ENCODE measurements at places on chromosomes 4 and X.
A peak's percentile ranks its signal among the peaks of the same experiment; 100 is the strongest.

DNA sequence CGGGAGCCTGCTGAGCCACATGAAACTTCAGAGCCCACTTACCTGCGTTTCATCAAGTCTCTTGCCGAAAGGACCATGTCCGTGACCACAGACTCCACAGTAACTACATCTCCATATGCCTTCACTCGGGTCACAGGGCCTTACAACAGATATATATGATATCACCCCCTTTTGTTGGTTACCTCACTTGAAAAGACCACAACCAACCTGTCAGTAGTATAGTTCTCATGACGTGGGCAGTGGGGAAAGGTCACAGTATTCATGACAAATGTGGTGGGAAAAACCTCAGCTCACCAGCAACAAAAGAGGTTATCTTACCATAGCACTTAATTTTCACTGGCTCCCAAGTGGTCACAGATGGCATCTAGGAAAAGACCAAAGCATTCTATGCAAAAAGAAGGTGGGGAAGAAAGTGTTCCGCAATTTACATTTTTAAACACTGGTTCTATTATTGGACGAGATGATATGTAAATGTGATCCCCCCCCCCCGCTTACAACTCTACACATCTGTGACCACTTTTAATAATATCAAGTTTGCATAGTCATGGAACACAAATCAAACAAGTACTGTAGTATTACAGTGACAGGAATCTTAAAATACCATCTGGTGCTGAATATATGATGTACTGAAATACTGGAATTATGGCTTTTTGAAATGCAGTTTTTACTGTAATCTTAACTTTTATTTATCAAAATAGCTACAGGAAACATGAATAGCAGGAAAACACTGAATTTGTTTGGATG lies 129.9 kb downstream of the TET2 start:
- DNase-seq: peak; percentile 7

DNA sequence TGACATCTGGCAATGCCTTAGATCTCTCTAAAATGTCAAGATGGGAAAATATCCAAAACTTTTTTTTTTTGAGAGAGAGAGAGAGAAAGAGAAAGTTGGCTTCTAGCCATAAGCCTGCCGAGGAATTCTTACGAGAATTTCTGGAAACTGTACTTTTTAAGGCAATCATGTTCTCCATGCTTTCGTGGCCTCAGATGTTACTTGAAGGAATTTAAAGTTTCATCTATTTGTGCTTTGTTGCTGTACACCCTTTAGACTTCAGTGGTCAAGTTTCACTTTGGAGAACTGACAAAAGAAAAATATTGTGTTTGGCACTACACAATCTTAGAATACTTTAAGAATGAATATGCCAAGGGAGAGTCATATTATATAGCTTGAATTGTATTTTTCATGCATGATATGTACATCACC lies 53.9 kb downstream of the FAT4 start:
- no peak for DNase-seq

DNA sequence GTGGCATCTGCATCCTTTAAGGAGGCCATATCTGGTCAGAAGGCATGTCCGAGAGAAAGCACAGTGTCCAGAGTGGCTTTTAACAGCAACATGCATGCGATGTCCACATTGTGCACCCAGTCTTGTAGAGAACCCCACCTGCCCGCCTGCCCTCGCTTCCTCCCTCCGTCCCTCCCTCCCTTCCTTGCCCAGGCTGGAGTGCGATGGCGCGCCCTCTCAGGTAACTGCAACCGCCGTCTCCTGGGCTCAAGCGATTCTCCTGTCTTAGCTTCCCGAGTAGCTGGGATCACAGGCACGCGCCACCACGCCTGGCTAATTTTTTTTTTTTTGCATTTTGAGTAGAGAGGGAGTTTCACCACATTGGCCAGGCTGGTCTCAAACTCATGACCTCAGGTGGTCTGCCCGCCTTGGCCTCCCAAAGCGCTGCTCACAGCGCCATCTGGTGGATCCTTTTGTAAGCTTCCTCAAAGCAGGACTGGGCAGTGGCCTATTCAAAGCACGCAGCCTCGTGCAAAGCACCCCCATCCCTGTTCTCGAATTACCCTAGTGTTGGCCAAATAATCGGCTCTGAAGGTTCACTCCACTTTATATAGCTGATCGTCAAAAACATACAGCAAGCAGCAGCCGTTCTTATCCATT lies 15.0 kb downstream of the BRCC3 start:
- no peak for DNase-seq

DNA sequence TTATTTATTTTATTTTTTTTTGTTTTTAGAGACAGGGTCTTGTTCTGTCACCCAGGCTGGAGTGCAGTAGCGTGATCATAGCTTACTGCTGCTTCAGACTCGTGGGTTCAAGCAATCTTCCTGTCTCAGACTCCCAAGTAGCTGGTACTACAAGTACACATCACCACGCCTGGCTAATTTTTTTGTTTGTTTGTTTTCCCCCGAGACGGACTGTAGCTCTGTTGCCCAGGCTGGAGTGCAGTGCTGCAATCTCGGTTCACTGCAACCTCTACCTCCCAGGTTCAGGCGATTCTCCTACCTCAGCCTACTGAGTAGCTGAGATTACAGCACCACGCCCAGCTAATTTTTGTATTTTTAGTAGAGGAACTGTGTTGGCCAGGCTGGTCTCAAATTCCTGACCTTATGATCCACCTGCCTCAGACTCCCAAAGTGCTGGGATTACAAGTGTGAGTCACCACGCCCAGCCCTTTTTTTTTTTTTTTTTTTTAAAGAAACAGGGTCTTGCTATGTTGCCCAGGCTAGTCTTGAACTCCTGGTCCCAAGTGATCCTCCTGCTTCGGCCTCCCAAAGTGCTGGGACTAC lies 32.2 kb downstream of the COPS4 start:
- no peak for DNase-seq

GRCh38 chr4:118193421-118193820 lies 159.1 kb downstream of the NDST3 start:
- DNase-seq: no peak

- DNase-seq: no peak
These were observed 161.5 kb downstream of the SOWAHB start for GRCh38 chr4:76736414-76736813.

- no peak for DNase-seq
These were observed 52.0 kb downstream of the DTHD1 start for GRCh38 chr4:36333303-36333877.

DNA sequence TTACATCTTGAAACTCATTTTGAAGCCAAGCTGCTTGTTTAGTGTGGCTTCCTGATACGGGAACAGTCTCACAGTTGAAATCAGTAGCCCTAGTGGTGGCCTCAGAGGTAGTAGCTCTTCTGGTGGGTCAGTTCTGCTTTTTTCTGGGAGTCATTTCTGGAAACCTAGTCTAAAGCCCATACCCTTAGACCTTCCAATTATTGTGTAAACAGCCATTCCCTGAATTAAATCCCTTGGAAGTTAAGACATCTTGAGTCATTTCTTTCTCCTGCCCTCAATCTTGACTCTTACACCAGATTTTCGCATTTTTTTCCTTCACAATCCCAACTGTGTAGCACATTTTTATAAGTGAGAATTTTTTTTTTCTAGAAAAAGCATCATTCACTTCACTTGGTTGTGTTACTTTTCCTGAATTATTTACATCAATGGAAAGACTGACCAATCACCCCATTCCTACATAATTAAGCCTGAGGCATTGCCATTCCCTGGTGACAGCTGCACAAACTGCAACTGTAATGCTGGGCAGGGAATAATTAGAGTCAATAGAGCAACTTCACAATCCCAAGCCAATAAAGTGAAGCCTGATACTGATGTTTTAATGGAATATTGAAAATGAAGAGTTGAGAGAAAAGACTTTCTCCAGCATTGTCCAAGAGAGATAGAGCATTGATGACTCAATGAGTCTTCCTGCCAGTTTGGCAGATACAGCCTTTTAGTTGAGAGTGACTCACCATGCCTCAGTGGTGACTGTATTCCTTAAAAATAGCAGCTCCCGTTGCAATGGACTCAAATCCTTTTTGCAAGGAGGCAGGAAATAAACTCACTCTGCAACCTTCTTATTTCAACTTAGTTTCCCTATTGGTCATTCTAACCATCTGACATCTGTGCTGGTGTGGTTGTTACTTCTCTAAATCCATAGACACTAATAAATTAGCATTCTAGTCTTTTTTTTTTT lies 13.0 kb upstream of the SEPSECS start:
- DNase-seq: no peak
